Large intestine (tissue), 12 donors: ENCODE measurements at places on chromosomes 5 and 9. TPM values are rescaled to one million over a fixed set of nuclear protein-coding genes. Genes with fewer than 3 reads are reported as not detected.

DNA sequence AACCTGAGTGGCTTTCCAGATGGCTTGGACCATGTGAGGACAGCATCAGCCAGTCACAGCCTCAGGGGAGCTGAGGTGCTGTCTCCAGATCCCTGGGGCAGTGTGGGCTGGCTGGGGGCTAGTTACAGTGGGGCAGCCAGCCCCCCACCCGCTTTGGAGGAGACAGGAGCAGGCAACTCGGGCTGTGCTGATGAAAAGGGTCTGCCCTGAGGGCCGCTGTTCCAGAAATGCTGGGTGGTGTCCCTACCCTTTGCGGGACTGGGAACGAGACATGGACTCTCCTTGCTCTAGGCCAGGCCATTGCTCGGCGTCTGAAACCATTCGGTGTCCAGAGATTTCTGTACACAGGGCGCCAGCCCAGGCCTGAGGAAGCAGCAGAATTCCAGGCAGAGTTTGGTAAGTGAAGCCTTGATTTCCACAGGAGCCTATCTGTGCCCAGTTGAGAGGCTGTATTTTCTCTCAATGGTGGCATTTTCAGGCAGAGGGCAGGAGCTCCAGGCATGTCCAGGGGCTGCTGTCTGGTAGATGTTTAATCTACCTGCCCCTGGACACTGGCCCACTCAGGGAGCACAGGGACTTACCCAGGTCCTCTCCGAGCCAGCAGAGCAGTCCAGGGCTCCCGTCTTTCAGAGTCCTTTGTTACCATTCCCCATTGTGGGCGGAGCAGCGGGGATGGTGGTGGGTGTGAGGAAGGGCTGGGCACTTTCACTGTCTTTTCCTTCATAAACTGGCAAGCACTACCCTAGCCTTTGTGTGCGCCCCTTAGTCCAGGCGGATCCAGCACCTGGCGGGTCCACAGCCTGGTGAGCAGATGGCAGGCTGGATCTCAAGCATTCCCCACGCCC, 7.2 kb downstream of the GRHPR start:
- DNase-seq = no peak

DNA sequence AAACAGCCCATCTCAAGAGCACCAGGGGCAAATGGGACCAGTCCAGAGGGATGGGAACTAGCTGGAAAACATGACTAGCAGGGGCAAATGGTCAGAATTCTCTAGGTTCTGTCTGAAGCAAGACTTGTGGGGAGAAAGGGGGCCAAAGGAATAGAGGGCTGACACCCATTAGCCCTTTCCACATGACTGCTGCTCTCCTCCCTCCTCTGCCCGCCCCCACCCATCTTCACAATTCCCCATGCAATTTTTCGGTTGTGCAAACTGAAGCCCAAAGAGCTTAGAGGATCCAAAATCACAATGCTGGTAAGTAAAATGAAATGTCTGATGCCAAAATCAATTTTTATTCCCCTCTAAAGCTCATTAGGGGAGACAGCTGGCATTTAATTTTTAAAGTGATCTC, 207.1 kb downstream of the DCP2 start:
- no peak for DNase-seq

GRCh38 chr5:81533629-81534405, 139.9 kb upstream of the ACOT12 start:
- peak; percentile 21 for DNase-seq

- no peak for DNase-seq
Observed at GRCh38 chr5:80871541-80871961, 88.6 kb upstream of the RASGRF2 start.

DNA sequence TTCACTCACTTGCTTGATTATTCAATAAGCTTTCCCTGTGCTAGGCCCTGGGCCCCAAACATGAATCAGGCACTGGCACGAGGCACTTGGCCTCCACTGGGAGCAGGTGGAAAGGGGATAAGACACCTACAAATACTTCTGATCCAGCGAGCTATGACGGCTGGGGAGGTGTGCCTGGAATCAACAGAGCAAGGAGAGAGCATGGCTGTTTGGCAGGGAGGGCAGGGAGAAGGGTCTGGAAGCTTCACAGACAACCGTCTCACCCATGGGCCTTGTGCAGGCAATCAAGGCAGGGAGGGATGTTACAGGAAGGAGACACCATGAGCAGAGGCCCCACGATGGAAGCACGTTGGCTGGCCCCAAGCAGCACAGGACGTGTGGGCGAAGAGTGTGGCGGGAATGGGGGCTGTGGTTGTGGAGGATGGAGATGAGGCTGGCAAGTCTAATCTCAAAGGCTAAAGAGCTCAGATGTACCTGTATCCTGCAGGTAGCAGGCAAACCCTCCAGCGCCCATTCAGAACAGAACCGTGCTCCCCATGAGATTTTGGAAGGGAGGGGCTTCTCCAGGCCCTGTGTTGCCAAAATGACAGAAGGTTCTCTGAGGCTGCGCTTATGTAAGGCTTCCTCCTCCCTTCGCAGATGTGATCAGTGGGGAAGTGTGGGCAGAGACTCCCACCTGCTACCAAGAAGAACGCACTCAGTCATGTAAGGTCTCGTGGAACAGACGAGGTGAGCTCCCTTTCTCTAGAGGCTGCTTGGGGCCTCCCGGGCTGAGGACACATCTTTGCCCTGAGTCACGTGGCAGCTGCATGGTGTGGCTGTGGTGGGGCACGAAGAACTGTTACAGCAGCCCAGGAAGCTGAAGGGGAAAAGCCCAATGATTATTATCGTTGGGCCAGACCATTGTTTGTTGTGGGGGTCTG, 189.7 kb downstream of the DAB2IP start:
- DNase-seq = no peak

DNA sequence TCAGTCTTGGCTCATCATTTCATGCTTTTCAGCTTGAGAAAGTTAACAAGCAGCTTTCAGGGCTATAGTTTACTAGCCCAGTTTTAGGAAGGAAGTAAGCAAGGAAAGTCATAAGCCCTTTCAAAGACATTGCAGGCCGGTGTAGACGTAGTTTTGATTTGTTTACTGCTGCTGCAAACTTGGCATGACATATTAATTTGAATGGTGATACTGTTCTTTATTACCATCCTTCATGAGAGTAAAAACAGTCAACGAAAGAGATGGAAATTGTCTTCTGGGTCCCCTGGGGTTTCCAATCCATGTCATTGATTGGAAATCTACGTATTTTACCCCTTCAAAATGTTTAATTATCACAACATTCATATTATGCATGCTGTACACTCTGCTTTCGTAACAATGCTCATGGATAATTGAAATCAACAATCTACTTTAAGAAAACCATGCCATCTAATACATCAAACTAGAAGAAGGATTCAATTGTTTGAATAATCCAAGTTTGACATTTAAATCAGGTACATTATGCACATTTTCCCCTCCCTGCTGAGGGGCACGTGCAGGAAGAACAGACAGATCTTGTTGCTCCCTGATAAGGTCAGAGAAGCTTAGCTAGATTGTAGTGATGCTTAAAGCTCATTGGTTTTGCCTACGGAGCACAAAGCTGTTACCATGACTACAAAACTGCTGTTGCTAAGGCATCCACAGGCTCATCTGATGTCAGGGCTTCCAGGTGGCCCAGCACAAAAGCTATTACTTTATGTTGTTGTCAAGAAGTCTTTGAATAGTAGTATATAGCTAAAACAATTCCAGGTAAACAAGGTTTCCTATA, 139.9 kb upstream of the PRLR start:
- peak; percentile 20 for DNase-seq

- DNase-seq = no peak
Observed at GRCh38 chr5:40518485-40518917, 161.2 kb upstream of the PTGER4 start.

DNA sequence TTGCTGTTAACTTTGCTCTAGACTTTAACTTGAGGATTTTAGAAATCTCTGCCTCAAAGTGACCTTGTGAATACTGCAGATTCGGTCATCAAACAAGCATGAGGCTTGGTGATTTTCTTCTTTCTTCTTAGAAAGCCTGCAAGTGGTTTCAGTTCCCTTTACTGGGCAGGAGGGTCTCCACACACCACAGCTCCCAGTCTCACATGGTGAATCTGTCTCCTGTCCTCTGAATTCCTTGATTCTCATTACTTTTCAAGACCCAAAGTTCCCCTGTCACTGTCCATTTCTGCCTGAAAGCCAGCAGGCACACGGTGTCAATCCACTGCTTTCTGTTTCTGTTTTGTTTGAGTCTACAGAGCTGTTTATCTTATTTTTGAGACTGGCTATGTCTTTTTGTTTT, 14.1 kb downstream of the HSPB3 start:
- DNase-seq = peak; percentile 48

- DNase-seq = no peak
Observed at GRCh38 chr9:85172001-85172978, 502.8 kb downstream of the NTRK2 start.

GRCh38 chr5:156893517-156893916, 43.4 kb downstream of the PPP1R2B start:
- no peak for DNase-seq

- no peak for DNase-seq
Observed at GRCh38 chr5:91111473-91112238, 271.5 kb downstream of the ARRDC3 start.

GRCh38 chr9:14080959-14081542, 232.9 kb downstream of the NFIB start:
- no peak for DNase-seq

- no peak for DNase-seq
Observed at GRCh38 chr5:111668477-111669414, 88.2 kb downstream of the NREP start.

DNA sequence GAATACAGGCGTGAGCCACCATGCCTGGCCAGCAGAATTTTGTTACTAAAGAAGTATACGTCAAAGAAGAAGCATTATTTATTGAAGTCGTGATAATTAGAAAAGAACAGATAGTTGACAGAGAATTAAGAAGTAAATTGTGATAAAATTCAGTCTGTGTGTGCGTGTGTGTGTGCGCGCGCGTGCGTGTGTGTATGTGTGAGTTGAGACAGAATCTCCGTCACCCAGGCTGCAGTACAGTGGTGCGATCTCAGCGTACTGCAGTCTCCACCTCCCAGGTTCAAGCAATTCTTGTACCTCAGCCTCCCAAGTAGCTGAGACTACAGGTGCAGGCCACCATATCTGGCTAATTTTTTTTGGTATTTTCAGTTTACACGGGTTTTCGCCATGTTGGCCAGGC, 77.8 kb downstream of the ERBIN start:
- DNase-seq = no peak

- DNase-seq = no peak
Observed at GRCh38 chr5:100424017-100424416, 111.2 kb upstream of the FAM174A start.

The DBH gene
- polyA plus RNA-seq = 0.66 TPM

The JMY gene
- 9.2 TPM for polyA plus RNA-seq

The FAM81B gene
- polyA plus RNA-seq = 0.39 TPM

The SLC22A4 gene
- 9.6 TPM for polyA plus RNA-seq

The SVEP1 gene
- polyA plus RNA-seq = 8.7 TPM

The ARHGEF39 gene
- polyA plus RNA-seq = 5.2 TPM

The LAMC3 gene
- 0.66 TPM for polyA plus RNA-seq

The CLIC3 gene
- polyA plus RNA-seq = 3.6 TPM

The TYRP1 gene
- polyA plus RNA-seq = 0.37 TPM

The GRXCR2 gene
- 0.03 TPM for polyA plus RNA-seq

The MLANA gene
- polyA plus RNA-seq = 0.54 TPM

The PLK2 gene
- polyA plus RNA-seq = 44.5 TPM

The TEK gene
- polyA plus RNA-seq = 14.6 TPM
